ENCODE measurements at places on chromosomes 13 and 19. TPM values are rescaled to one million over a fixed set of nuclear protein-coding genes. Genes with fewer than 3 reads are reported as not detected.

The ANGPTL8 gene
- total RNA-seq = not detected

DNA sequence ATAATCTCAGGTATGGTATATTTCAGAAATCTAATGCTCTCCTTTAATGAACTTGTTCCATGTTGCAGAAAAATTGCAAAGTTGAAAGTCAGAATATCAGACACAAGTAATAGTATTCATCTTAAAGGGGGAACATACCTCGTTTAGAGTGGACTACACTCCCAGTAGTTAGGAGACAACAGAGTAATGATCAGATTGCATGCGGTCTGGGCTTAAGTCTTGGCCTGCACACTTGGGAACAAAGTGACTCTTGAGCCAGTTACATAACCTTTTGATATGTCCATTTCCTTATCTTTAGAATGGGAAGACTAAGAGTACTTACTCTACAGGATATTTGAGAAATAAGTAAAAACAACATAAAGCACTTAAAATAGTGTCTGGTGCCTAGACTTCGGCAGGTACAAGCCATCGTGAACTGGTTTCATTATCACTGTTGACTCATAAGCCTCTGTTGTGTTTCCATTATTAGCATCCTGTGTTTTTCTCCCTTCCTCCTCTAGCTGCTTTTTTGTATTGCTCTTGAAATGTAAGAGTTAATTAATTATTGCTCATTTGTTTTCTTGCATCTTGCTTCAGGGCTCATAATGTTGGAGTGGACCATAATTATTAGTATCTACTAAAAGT lies 53.0 kb downstream of the DPY19L3 start:
- peak overlapping the region; percentile 15 for H3K27ac ChIP-seq
- no peak for DNase-seq
- H3K36me3 ChIP-seq = peaks cover 8% of the 10 kb centered on the region
- no peak overlapping the region for H3K4me3 ChIP-seq
- peaks cover 10% of the 10 kb centered on the region for H3K4me1 ChIP-seq

DNA sequence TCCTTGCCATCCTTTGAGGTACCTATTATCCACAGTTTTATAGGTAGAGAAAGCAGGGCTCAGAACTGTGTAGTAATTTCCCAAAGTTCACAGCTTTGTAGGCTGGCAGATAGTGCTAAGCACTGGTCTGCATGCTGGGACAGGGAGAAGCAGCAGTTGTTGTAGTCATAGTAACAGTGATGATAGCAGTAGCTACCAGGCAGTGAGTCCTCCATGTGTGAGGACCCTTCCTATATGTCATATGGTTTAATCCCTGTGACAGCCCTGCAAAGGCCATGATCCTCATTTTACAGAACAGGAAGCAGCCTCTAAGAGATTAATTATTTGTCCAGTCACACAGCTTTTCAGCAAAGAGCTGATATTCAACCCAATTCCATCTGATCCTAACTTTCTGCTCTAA lies 21.0 kb downstream of the SERP2 start:
- H3K27ac ChIP-seq = no peak overlapping the region
- no peaks in the 10 kb centered on the region for H3K36me3 ChIP-seq
- H3K27me3 ChIP-seq = peaks cover 19% of the 10 kb centered on the region
- H3K4me1 ChIP-seq = peaks cover 14% of the 10 kb centered on the region

- H3K4me1 ChIP-seq = peaks cover 48% of the 10 kb centered on the region
- H3K4me3 ChIP-seq = peak overlapping the region; percentile 90
- no peaks in the 10 kb centered on the region for H3K36me3 ChIP-seq
Measured at GRCh38 chr19:45428384-45429231, 4.9 kb upstream of the ERCC1 start.

The PCDH17 gene
- not detected for total RNA-seq

DNA sequence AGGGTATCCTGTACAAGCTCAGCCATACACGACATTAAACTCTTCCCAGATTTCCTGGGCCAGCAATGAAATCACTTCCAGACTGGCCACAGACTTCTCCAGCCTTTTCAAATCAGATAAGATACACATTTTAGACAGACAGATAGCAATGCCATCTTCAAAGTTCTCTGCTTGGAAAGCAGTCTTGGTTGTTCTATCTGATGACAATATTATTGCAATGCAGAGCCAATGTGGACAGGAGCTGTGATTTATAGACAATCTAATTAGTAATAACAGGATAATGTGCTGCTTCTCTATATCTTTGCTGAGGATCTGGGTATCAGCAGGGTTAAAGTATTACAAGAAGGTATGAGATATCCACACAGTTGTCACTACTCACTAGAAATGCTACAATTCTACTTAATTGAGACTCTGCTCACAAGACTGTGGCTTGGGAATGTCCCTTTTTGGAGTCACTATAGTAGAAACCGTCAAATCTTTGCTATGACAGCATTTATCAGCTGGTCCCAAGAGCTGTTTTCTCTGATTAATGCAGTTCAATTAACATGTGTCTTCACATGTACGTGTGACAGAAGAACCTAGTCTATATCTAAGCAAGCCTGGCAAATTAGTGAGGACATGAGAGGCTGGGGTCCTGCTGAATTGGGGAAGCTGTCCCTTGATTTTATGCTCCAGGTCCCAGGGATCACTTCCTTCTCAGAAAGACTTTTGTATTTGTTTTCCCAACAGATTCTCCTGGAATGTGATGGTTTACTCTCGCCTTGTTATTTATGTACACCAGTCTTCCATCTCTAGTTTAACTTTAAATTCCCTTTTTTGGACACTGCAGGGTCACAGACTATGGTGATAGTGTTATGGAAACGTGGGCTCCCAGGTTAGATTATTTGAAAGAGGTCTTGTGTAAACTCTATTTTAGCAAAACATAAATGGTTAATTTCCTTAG lies 68.8 kb downstream of the COL4A1 start:
- DNase-seq = peak; percentile 36
- peaks cover 29% of the 10 kb centered on the region for H3K4me1 ChIP-seq
- no peaks in the 10 kb centered on the region for H3K27me3 ChIP-seq
- 0 out of 2 replicates have a peak, but pooled peaks cover 6% of the 10 kb centered on the region for H3K36me3 ChIP-seq

The SIGLEC7 gene
- total RNA-seq = not detected

DNA sequence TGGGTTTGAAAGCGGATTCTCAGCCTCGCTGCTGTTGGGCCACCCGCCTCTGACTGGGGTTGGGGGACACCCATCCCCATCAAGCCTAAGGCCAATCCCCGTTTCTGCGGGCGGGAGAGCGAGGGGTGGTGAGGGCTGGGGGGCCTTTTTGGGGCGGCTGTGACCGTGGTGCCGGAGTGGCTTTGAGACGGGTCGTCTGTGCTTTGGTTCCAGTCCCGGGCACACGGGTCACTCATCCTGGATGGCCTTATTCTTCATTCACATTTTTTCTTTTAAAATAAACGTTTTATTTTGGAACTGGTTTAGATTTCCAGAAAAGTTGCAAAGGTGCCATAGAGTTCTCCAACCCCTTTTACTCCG lies 1.6 kb downstream of the ZNRF4 start:
- H3K4me3 ChIP-seq = no peak overlapping the region
- H3K36me3 ChIP-seq = no peaks in the 10 kb centered on the region
- no peak for DNase-seq
- peaks cover 20% of the 10 kb centered on the region for H3K27me3 ChIP-seq
- no peaks in the 10 kb centered on the region for H3K4me1 ChIP-seq
- no peak overlapping the region for H3K27ac ChIP-seq

- H3K27me3 ChIP-seq = peaks cover 11% of the 10 kb centered on the region
- no peak overlapping the region for H3K4me3 ChIP-seq
- H3K27ac ChIP-seq = no peak overlapping the region
- H3K4me1 ChIP-seq = no peaks in the 10 kb centered on the region
- H3K36me3 ChIP-seq = no peaks in the 10 kb centered on the region
Measured at GRCh38 chr19:29625186-29625651, 19.1 kb downstream of the POP4 start.

DNA sequence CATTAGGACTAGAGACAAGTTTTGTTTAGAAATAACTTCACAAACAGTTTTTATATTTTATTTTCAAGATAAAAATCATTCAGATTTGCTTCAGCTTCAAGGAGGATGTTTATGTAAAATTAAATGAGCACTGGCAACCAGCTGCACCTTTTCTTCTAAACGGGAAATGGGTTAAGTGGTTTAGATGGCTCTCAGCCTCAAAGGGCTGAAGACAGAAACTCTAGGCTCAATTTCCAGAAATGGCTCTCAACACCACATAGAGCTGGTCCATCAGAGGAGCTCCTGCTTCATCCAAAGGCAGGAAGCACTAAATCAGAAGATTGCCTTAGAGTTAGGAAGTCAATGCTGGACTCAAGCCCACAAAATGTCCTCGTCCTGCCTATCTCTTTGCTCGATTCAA lies 74.7 kb downstream of the ZNF429 start:
- H3K4me1 ChIP-seq = no peaks in the 10 kb centered on the region
- no peak overlapping the region for H3K27ac ChIP-seq
- H3K36me3 ChIP-seq = peaks cover 6% of the 10 kb centered on the region
- no peak for DNase-seq
- H3K27me3 ChIP-seq = no peaks in the 10 kb centered on the region
- H3K4me3 ChIP-seq = no peak overlapping the region

DNA sequence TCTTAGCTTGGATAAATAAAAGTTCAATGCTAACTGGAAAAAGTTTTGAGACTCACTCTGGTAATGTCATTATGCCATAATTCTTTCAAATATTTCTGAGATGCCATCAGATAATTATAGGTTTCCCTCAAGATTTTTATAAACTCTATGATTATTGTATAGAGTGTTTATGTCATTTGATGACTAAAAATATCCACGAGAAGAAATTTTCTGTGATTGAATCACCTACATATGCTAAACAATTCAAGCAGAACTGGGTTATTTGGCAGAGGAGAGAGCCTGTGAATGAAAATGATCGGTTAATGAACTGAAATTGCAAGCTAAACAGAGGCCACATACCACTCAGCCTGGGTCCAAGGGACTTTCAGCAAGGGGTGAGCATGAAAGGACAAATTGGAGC lies 92.6 kb upstream of the TSC22D1 start:
- H3K27me3 ChIP-seq = no peaks in the 10 kb centered on the region
- H3K36me3 ChIP-seq = no peaks in the 10 kb centered on the region
- no peak overlapping the region for H3K27ac ChIP-seq
